CD4-positive, alpha-beta T cell treated with Interleukin-12 subunit alpha and Interleukin-12 subunit beta, for 1 hour (primary cell): ENCODE measurements at places on chromosomes 12 and 14.

DNA sequence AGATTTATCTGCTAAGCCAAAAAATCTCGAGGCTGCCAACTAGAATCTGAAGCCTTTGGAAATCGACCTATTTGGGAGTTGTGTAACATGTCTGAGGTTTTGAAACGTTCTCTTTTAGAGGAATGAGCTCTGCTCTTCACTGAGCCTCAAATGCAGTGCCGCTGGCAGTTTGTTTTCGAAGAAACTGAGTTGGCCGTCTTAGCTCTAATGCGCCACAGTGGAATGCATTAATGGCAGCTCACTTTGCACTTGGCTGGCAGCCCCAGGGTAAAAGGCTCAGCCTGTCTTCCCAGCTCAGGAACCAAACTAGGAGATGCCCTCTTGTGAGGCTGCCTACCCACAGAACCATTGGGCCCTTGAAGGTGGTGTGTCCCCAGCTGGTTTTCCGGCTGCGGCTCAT lies 53.8 kb downstream of the SFSWAP start:
- DNase-seq = no peak

GRCh38 chr14:31461545-31461944 lies 4.2 kb upstream of the DTD2 start:
- DNase-seq = no peak

GRCh38 chr12:19277711-19278110 lies 148.2 kb downstream of the PLEKHA5 start:
- DNase-seq = no peak

GRCh38 chr12:11580125-11580751 lies 69.2 kb upstream of the ETV6 start:
- DNase-seq = no peak

DNA sequence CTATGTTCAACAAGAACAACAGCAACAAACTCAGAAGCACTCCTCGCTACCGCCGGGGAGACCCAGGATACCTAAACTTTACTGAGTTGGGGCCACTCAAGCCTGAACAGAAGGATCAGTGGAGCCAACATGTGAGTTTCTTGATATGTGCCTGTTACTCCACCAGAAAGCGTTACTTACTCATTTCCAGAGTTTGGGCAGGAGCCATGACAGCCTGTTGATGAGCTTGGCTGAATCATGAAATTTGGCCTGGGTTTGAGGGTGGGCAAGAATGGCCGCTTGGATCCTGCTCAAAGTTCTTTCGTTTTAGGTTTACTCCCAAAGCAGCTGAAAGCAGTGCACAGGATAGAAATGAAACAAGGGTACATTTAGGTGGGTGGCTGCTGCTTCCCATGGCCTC lies 12.0 kb upstream of the GALNT6 start:
- DNase-seq = no peak

GRCh38 chr12:5500331-5500659 lies 68.4 kb downstream of the NTF3 start:
- DNase-seq = no peak

GRCh38 chr14:38238878-38239277 lies 17.0 kb downstream of the CLEC14A start:
- no peak for DNase-seq

GRCh38 chr14:54814076-54814475 lies 88.5 kb downstream of the GCH1 start:
- no peak for DNase-seq

GRCh38 chr12:121657305-121658008 lies 12.0 kb downstream of the MORN3 start:
- DNase-seq = no peak

- DNase-seq = no peak
Measured at GRCh38 chr14:66240105-66240504, 246.1 kb upstream of the CCDC196 start.

DNA sequence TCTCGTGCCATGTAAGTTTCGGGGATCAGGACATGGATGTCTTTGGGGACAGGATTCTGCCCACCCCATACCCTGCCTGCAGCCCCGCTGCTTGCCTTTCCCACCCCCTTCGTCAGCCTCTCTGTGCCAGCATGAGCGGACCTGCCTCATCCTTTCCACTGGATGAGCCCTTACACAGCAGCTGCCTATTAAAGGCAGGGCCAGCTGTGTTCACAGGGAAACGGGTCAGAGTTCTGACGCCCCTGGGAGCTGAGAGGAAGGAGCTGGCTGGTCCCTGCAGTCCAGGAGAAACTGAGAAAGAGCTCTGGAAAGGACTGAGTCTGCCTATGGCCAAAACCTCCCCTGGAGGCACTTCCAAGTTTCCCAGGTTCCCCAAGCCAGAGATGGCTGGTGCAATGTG lies 83.5 kb upstream of the NCOR2 start:
- no peak for DNase-seq

DNA sequence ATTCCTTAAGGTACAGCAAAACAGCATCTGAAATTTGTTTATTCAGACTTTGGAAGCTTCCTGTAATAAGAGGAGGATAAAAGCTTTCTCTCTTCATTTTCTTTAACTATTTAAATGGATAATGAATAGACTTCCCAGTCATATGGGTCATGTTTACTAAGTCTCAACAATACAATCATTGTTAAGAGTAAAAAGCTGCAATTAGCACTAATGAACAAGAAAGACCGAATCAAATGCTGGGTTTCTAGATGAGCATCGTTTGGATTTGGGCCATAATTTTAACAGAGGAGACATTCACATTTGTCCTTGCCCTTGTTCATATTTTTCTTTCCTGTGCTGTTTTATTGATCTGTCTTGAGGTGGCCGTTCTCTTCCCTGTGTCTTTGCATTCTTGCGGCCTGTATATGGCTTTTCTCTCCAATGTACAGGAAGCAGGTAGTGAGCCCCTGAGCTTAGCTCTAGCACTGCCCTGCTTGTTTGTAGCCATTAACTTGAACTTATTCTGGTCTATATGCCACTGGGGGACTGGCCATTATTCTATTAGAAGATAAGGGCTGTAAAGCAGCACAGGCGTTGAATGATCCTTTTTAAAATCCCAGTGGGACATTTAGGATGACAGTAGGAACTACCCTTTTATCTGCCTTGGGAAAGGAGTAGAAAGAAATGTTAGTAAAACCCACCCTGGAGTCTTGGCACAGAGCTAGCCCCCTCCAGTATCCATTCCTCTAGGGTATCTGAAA lies 34.6 kb downstream of the ABHD12B start:
- DNase-seq = no peak

DNA sequence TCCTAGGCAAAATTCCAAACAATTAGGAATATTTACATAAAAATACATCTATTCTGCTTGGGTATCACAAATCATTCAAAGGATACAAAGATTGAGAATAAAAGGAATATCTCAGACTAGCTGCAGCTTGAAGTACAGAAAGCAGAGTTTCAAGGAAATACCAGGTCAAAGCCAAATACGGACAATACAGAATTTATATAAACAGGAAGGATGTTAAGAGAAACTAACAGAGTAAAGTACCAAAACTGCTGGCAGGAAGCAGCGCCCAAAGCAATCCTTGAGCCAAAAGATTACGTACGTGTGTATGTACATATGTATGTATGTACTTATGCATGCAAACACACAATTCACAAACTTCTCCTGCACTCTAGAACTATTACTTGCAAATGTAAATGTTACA lies 86.6 kb downstream of the PPP1R12A start:
- peak; percentile 7 for DNase-seq

DNA sequence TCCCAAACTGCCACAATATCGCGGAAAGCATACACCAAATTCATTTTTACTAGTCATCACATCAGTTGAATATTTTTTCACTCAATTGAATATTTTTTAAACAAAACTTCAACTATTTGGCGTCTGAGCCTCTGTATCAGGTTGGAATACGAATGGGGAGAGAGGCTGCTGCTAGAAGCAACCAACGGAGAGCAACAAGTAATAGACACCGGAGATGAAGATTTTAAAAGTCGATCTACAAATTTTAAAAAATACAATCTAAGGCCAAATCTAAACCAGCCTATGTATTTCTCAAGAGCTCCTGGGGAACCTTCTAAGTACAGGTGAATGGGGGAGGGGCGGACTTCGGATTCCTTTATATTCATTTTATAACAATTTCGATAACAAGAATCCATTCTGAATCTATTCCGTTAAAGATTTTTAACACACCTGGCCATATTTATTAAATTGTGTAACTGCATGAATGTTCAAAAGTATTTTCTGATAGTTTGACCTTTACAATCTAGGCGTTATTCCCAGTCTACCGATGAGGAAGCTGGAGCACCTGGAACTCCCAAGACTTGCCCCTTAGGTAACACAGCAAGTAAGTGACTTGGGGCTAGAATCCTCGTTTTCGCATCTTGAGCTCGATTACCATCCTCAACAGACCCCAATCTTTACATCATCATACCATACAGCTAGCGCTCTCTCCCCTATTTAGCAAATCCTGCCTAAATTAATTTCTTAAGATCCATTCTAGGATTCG lies 1.2 kb downstream of the GNPNAT1 start:
- DNase-seq = no peak

DNA sequence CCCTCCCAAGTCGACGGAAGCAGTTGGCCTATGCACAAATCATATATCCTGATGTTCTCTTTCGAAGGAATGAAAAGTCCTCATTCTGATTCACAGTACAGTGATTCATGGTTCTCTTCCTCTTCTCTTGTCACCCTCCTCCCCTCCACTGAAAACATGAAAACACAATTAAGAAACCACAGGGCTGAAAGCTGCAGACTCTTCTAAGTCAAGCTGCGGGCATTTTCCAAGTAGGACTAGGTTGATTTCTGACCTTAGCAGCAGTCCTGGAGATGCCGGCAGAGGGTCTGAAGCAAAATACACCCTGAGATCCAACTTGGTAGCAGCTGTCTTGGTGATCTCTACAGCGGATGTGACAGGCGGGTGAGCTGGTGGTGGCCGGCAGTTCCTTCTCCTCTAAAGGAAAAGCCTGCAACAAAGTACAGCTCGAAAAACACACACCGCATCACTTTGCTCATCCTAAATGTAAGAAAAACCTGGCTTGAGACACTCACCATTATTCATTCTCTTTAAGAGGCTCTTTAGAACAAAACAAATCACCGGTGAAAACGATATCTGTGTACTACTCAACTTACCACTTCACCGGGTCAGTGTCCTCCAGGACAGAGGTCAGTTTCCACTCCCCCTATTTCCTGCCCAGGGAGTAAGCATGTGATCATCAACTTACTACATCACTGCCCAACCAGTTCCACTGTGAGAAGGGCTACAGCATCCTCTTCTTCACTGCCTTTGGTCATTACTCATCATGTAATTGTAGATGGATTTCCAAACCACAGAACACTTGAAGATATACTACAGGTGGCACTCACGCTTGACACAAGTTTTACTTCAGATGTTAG lies 6.0 kb downstream of the TMCC3 start:
- DNase-seq = no peak

DNA sequence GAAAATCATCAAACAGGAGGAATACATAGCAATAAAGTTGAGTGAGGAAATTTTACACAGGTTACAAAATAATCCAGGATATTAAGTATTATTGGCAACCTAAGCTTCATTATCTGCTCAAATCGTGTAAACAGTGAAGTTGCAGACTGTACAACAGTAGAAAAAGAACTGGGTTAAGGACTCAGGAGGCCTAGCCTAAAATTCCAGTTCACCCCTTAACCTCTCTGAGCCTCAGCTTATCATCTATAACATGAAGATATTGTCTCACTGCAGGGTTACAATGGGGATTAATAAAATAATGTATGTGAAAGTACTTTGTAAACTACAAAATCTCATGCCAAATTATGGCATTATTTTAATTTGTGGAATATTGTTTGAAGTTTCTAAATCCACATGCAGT lies 26.0 kb downstream of the DDHD1 start:
- no peak for DNase-seq

- DNase-seq = no peak
Measured at GRCh38 chr12:83408851-83409250, 722.1 kb downstream of the TMTC2 start.

GRCh38 chr14:64645220-64645892 lies 58.9 kb upstream of the PLEKHG3 start:
- no peak for DNase-seq

DNA sequence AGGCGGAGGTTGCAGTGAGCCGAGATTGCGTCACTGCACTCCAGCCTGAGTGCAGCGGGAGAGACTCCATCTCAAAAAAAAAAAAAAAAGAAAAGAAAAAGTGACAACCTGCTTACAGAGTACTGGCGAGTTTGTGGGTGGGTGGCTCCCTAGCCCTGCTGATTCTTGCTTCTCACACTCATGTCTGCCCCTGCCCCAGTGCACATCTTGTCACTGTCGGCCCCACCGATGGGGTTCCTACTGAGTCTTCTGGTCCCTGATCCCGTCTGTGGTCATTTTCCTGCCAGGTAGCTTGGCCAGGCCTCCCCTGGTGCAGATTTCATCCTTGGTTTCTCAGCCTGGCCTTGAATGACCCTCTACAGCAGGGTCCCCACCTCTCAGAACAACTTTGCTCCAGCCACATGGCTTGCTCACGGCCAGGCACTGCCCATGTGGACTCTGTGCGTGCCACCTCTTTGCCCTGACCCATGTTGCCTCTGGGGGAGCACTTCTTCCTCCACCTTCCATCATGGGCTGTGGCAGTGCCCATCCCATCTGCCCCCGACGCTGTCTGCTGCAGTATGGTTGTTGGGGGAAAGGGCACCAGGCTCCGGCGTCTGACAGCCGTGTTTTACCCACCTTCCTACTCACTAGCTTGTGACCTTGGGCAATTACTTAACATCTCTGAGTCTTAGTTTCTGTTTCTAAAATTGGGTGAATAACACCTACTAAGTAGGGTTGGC lies 2.1 kb upstream of the PTPN6 start:
- DNase-seq = peak; percentile 62

DNA sequence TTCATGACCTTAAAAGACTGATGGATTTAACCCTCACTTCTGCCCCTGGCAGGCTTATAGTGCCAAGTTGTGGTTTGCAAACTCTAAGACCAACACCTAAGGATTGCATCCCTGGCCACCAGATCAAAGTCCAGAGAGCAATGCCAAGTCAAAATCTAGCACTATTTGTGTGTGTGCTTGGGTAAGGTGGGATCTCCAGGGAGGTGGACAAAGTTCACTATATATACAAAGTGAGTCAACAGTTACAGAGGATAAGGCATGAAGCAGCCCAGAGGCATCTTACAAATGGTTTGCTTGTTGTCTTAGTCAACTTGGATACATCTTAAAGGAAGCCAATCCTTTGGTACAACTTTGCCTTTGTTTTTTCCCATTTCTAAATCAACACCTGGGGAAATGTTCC lies 137.3 kb downstream of the MSRB3 start:
- DNase-seq = no peak

- no peak for DNase-seq
Measured at GRCh38 chr12:54389134-54389508, 4.6 kb upstream of the ZNF385A start.

GRCh38 chr14:75757644-75758402 lies 96.8 kb downstream of the TTLL5 start:
- DNase-seq = no peak

DNA sequence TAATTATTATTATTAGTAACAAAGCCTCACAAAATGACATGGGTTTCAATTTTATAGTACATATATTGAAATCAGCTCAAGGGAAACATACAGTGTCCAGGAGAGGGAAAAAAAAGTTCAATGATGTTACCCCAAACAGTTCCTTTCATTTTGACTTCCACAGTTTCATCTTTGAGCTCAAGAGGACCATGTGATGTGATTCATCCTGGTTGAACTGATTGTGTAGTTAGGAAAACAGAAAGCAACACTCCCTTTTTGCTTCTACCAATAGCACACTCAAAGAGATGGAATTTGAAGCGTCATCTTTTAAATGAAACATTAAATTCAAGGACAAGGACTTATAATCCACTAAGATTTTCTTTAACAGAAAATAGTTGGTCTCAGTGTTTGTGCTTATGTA lies 461.0 kb downstream of the FOXG1 start:
- DNase-seq = no peak
